ENCODE measurements at places on chromosomes 5 and 9. TPM values are rescaled to one million over a fixed set of nuclear protein-coding genes. Genes with fewer than 3 reads are reported as not detected.

Gene SLC34A3
- 0.07 TPM for total RNA-seq

Gene ANKRD18B
- total RNA-seq: 3.1 TPM

Gene SCGB3A2
- total RNA-seq: not detected

Gene SLC34A1
- not detected for total RNA-seq

Gene THBS4
- 0.29 TPM for total RNA-seq

DNA sequence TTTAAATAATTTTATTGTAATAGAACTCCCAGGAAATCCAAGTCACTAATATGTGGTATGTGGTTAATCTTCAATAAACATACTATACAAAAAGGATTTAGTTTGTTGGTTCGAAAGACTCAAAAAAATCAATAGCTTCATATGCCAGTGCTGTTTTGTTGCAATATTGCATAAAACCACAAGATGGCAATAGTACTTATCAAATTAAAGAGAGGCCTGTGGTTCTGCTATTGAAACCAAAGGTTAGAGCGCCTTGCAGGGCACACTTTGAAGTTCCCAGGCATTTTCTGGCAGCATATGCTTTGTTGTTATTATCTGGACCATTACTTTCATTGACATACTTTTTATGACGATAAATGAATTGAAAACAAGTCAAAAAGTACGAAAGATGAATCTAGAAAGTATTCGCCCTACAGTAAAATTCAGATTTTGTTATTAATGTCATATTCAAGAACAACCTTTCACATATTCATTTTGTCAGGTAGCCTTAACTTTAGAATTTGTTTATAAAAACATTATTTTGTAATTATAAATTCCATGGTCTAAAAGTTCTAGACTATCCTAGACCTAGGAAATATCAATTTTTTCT lies 316.3 kb downstream of the MCTP1 start:
- peak; percentile 16 for DNase-seq

DNA sequence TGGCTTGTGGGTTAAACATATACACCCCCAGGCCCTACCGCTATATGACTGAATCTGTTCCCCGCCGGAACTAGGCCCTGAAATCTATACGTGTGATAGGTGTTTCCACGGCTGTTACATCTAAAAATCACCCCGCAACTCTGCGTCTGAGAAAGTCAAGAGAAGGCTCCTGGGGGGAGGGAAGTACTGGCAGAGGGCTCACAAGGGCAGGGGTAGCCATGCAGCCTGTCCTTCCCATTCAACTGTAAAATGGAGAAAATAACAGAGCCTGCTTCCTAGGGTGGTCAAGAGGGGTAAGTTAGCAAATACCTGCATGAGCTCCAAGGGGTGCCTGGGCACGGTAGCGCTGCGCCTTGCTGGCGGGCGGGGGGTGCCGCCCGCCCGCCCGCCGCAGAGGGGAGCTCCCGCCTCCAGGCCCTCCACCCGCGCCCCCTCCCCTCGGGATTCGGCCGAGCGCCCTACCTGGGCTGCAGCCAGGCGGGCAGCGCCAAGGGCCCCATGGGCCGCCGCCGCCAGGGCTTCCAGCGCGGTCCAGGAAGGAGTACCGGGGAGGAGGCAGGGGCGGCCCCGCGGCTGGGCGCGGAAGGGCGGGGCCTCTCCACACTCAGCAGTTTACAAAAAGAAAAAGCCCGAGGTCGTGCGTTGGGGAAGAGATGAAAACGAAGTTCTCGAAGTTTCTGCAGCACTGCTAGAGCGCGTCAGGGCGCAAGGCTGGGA lies at the start of gene HACD4:
HACD4 (minus strand) TSS at position 550 of the 717 bp plus-strand sequence; CDS start at position 500, 50 bp downstream.
- DNase-seq: no peak

DNA sequence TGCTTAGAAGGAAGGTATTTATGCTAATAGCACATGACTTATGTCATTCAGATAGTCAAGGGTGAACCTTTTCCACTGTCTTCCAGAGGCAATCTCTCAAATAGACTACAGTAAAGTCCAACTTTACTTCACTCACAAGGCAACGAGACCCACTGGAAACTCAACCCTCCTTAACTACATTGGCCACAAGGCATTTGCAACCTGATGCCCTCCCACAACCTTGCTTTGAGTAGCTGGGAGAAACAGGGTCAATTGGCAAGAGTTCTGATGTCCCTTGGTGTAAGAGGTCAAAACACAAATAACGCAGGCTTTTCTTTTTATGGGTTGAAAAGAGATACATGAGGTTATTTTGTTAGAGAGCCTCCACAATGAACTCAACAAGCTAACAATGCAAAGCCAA lies 6.1 kb downstream of the GAS1 start:
- DNase-seq: no peak

DNA sequence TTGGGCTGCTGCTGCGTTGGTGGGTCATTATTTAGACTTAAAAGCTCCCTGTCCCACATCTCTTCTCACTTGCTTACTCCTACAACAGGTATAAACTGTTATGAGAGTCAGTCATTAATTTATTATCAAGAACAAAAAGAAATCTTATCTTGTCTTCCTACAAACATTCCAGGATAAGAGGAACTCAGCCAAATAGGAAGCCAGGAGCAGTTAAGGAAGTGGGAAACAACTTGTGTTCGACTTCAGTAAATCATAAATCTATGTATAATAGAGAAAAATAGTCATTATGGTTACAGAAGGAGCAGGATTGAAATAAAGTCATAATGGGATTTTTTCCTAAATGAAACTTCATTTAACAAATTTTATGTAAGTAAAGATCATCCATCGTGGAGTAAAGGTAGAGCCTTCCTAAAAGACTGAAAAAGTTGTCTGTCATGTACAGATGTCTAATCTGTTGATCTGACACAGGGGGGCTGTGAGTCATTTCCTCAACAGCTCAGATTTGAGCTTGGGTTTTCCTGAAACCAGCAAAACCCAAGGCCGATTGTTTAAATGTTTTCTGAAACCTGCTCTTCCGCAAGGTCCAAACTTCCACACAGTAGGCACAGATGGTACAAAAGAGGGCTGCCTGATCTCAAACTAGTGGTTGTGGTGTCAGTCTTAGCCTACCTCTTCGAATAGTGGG lies 25.3 kb upstream of the LRRTM2 start:
- no peak for DNase-seq

- no peak for DNase-seq
Observed at GRCh38 chr9:110797611-110798010, 129.0 kb downstream of the MUSK start.

- no peak for DNase-seq
Observed at GRCh38 chr9:132627106-132627505, 42.7 kb downstream of the DDX31 start.

DNA sequence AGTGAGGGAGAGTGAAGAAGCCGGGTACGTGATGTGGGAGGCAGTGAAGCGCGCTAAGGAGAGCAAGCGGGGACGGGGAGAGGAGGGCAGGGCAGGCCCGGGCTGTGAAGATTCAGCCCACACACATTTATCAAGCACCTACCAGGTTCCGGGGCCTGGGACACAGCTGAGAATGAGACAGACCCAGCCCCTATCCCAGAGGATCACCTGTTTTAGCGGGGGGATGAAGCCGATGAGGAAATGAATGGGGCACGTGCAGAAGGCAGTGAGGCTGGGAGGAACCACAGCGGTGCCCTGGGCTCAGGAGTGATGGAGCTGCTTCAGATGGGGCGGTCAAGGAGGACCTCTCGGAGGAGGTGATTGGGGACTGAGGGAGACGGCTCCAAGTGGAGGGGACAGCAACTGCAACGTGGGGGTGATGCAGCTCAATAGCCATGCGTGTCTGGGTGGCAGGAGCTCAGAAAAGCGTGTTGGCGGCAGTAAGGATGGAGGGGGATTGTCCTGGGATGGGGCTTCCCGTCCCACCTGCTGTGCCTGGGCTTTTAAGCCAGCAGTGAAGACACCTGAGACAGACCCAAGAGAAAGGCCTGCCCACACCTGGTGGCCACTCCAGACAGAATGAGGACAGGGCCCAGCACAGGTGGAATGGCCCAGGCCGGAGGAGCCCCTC lies 77.5 kb upstream of the UNC5A start:
- no peak for DNase-seq

DNA sequence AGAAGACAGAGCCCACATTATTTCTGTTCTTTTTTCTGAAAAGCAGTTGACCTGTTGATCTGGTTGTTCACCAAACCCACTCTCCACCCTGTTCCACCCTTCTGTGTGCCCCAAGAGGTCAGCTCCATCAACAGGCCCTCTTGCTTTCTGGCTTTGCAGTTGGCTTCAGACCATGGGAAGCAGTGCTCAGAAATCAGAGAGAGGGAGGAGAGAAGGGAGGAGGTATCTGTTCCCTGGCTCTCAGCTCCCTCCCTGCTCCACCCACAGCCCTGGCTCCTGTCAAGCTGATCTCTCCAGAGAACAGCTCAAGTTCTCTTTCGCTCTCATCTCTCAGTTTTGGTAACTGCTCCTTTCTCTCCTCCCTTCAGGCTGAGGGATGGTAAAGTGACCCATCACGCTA lies 144.2 kb upstream of the RAI14 start:
- DNase-seq: no peak

- no peak for DNase-seq
Observed at GRCh38 chr9:124296094-124296493, 38.3 kb downstream of the NEK6 start.

Data from epithelial cell of proximal tubule (primary cell).